ENCODE measurements at places on chromosomes 3 and 15.
A peak's percentile ranks its signal among the peaks of the same experiment; 100 is the strongest.

GRCh38 chr3:57518276-57518915 is 25.7 kb downstream of the DNAH12 start:
- no peak for DNase-seq

DNA sequence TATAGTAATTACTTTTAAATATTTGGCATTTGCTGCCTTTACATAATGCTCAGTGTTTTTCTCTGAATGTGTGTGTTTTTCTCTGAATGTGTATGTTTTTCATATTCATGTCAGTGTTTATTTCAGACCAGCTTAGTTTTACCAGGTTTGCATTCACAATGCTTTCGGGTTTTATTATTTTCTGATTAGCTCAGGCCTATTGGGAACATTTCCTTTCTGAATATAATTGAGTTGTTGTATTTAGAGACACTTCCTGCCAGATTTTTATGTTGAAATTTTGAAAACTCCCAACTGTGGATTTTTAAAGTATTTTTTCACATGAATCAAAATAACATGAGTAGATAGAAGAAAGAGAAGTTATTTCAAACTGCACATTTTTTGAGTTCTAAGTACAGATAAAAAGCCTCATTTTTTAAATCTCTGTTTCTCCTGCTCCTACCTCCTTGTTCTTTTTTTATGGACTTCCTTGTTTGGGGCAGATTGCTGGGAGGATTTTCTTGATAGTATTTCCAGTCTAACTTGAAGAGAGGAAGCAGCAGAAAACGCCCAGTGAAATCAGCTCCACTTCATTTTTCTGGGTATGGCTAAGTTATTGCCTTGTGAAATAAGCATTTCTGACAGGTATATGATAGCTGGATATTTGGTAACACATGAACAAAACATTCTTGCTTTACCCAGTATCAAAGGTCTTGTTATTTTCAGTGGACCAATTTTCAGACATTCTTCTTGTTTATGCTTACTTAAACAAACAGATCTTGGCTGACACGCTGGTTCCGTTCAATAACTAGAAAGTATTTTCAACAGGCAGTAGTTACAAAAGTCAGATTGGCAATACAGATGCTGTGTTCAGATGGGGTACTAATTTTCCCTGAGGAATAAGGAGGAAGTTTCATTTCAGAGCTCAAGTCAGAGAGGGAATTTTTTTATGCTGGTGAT is 70.7 kb downstream of the RIOX2 start:
- no peak for DNase-seq

DNA sequence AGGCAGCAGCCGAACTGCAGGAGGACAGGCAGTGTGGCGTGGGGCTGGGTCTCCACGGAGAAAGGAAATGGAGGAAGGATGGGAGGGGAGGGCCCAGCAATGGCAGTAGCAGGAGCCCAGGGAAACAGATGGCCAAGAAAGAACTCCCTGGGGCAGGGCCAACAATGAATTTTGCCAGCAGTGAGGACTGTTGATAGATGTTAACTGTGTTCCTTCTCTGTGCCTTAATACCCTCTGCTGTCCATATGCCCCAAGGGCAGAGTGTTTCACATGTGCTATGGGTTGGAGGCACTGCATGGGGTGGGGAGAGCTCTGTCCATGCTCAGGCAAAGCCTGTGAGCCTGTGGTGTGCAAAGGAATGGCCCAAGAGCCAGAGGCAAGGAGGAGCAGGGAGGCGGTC is 70.8 kb upstream of the POMGNT2 start:
- DNase-seq: no peak

- DNase-seq: no peak
Measured at GRCh38 chr3:88440701-88441100, 290.9 kb downstream of the C3orf38 start.

DNA sequence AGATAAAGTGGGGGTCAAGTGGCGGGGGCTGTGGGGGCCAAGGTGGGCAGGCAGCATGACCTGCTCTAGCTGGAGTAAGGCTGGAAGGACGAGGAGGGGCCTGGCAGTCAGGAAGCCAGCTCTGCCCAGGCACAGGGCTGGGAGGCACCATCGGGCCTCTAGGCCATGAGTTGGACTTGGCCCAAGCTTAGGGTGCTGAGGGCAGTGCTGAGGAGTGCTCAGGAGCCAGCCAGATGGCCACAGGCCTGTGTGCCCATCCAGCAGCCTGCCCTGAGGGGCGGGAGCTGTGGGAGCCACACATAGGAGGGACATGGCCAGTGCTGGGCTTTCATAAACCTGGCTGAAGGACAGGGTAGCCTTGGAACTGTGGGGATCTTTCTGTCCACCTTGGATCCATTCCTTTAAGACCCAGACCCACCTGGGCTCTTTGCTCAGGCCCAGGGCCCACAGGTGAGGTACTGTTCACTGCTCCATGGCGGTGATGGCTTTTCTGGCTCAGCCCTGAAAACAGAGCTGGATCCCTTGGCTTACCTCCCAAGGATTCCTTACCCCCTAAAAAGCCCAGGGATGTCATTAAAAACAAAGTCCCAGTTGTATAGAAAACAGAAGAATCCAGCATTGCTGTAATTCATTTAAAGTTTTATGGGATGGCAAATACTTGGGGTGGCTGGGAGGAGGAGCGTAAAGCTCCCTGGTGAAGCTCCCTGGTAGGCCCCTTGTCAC is 137.0 kb downstream of the DNAJB8 start:
- no peak for DNase-seq

DNA sequence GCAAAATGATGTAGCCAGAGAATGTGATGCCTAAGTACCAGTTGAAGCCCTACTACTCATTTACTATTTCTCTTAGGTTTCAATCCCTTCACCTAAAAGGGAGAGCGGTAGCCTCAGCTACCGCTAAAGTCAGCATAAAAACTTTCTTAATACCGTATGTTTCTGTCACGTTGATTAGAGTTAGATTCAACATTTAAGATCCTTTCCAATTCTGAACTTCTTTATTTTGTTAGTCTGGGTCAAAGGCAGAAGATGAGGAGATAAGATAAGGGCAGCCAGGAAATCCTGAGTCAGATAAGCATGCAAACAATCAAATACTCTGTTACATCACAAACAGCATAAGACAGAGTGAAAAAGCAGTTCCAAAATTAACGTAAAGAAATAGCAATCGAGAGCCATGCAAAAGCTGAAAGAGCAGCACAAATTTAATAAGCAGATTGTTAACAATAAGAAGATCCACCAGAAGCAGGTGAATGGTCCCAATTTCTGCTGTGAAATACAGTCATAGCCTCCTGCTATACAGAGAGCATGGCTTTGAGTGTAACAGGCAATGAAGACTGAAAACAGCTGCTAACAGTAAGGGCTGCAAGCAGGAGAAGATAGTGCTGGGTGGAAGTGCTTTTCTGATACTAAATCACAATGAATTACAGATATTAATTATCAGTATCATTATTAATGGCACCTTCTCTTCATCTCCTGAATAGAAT is 3.0 kb downstream of the TMEM207 start:
- no peak for DNase-seq

DNA sequence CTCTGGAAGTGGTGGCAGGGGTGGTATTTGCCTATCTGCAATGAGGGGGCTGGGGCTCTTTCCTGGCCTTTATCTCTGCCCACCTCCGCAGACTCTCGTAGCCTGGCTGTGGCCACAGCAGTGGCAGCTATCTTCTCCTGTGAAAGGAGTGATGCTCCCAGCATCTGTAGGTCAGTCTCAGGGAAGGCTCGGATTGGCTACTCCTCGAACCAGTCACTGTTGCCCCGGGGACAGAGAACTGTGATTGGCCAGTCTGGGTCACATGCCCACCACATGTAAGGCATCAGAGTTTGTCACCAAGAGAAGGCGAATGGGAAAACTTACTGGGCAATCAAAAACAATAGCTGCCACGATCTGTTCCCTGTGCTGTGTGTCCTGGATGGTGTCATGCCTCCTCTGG is 30.1 kb upstream of the FGD5 start:
- DNase-seq: no peak

- no peak for DNase-seq
Measured at GRCh38 chr3:52162250-52162872, 8.1 kb upstream of the POC1A start.

GRCh38 chr3:196398782-196399181 is 33.4 kb downstream of the UBXN7 start:
- no peak for DNase-seq

GRCh38 chr15:78162038-78162437 is 12.9 kb downstream of the IDH3A start:
- peak; percentile 35 for DNase-seq

GRCh38 chr3:197327701-197328100 is 29.3 kb upstream of the DLG1 start:
- DNase-seq: no peak

DNA sequence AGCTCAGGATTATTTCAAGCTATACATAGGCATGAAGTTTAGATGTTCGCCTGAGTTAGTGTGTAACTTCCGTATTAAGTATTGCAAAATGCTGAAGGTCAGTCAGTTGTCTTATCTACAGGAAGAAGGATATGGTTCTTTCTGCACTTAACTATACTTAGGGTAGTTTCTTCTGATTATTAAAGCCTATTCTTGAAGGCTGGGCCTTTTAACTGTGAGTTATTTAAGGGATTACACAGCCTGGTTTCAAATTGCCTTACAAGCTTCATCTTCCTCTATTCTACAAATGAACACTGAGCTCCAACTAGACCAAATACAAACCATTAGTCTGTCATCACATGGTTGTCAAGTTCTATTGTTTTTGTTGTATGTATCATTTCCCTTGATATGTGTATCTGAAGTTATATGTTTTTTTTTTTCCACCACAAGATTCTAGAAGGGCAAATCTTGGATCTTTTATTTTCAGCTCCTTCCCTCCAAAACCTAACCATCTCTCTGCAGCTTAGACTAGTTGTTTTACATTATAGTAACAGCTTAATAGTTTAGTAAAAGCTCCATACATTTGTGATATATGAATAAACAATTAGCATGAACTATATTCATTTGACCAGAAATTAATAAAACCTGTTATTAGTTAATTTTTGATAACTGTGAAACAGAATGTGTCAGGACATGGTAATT is 272.9 kb upstream of the KCNMB2 start:
- no peak for DNase-seq

DNA sequence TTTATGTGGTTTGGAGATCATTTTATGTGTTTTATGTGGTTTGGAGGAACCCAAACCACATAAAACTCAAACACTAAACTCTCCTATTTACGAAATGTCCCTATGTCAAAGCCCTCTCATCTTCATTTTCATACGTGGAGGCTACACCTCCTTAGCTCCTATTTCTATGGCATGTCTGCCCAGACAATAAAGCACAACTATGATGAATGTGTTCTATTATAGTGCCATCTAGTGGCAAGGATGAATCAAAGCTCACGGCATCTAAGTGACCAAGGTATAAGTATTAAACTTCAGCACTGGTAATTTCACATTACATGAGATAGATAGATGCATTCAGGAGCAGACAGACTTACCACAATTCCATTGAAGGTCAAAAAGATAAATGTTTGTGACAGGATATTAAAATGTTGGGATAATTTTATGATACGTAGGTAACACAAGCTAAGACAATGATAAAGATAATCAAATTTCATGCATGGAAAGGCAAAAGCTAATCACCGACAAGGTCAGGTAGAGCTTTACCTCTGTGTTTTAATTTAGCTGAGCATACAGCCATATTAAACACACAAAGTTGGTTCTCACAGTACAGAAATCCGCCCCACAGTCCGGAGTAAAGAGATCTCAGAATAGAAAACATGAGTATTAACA is 130.6 kb upstream of the FHIT start:
- DNase-seq: no peak

- DNase-seq: no peak
Measured at GRCh38 chr3:9884555-9885165, 4.6 kb upstream of the CIDEC start.

GRCh38 chr3:193906849-193907410 is 229.0 kb upstream of the HES1 start:
- no peak for DNase-seq

DNA sequence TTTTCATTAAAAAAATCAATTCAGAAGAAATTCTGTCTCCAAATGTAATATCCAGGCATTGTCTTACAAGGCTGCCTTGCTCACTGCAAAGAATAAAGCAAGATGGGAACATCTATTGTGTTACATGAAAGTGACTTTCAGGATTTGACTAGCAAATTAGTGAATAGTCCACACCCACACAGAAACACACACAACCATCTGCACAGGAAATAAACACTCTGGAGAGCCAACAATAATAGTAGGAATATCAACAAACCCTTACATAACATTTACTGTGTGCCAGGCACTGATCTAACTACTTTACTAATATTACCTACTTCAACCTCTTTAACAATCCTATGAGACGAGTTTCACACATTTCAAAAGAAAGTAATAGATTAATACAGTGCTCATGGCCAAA is 28.9 kb upstream of the ZNF385D start:
- no peak for DNase-seq

DNA sequence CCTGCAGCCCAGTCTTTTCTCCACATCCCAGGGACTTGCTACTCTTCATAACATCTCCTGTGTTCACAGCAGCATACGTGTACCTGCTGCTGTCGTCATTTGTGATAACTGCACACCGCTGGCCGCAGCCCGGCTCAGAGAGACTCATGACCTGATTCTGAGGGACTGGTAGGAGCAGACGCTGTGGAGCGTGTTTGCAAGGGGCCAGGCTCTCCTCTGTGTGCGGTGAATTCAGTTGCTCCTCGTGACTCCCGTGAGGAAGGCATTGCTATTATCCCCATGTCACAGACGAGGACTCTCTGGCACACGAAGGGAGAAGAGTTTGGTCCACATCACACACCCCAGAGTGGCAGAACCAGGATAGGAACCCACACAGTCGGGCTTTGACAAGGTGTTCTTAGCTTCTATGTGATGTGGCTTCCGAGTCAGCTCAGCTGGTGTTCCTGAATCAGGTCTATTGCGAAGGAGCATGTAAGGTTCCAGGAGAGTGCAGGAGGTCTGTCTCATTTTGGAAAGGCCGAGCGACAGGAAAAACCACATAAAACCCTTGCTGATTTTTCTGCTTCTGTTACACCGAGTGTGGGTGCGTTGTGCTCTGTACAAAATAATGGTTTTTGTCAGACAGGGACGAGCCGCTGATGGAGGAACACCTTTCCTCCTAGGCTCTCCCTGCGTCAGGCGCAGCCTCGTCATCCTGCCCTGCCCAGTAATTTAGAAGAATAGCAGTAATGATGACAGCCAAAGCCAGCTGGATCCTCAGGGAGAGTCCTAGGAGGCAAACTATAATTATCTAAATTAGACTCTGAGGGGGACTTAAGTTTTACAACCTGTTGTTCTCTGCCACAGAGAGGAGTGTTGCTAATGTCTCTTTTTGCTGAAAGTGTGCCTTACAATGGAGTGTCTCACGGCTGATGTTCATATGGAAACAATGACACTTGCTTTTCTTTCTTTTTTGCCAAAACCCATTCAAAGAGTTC is 157.5 kb upstream of the RGMA start:
- DNase-seq: no peak

- no peak for DNase-seq
Measured at GRCh38 chr3:104805508-104805907, 561.2 kb upstream of the ALCAM start.

GRCh38 chr3:189563853-189564563 is 67.2 kb upstream of the TP63 start:
- peak; percentile 40 for DNase-seq

DNA sequence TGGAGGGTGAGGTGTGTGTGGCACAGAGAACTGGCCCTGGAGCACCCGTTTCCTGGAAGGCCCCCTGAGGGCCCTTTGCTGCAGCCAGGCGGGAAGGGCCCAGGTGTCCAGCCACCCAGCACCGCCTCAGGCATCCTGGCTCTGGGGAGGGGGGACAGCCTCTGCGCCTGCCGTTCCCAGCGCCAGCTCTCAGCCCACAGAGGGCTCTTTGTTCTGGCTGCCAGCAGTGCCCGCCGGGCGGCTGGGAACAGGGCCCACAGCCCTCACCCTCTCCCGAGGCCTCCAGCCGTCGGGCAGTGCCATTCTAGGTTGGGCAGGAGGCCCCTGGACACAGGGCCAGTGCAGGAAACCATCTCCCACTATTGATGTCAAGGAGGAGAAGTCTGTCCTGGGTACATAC is 8.3 kb downstream of the SLC38A3 start:
- DNase-seq: no peak
